SW 1271 (cell line): ENCODE measurements at places on chromosomes 1 and 21.

- no peak for DNase-seq
Observed at GRCh38 chr1:45116340-45116739, 90.1 kb downstream of the ZSWIM5 start.

GRCh38 chr21:28822486-28823335, 170.0 kb downstream of the LTN1 start:
- DNase-seq: no peak

GRCh38 chr1:240189386-240189989, 97.8 kb downstream of the FMN2 start:
- DNase-seq: no peak

DNA sequence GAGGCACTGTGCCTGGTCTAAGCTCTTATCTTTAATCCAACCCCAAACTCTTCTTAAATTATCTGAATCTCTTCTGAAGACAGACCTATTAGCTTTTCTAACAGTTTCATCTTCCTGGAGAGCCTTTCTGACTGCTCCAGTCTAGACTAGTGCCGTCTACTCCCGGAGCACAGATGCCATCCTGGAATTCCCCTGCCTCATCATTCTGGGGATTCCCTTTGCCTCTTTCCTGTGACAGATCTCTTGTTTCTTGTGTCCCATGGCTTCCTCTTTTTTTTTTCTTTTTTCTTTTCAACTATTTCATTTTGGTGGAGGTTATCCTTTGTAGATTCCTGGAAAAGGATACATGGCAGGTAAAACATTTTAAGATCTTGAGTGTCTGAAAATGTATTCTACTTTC, 11.7 kb downstream of the SEMA4A start:
- DNase-seq: no peak

GRCh38 chr1:209583408-209583807, at the start of gene CAMK1G:
Gene CAMK1G (plus strand): TSS chr1:209583714. CDS start chr1:209594984, 11,270 bp downstream.
- no peak for DNase-seq

GRCh38 chr1:153794624-153795329, 19.6 kb downstream of the SLC27A3 start:
- DNase-seq: no peak

DNA sequence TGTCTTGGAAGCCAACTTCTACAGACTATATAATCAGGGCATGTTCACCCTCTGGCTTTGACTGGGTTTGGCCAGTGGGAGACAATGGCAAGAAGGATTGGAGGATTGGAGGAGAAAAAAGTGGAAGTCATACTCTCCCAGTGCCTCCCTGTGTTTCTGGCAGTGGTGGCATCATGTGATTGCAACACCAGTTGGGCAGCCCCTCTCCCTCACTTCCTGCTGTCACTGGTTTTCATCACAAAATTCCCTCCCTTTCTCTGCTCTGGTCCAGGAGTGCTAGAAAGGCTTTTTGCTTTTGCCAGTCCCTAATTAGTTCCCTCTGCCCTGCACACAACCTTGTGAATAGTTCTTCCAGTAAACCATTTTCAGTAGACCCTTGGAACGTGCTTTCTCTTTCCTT, 3.7 kb upstream of the QSOX1 start:
- DNase-seq: no peak
